Pons (tissue), 1 donor: ENCODE measurements at places on chromosomes 2 and 18.

DNA sequence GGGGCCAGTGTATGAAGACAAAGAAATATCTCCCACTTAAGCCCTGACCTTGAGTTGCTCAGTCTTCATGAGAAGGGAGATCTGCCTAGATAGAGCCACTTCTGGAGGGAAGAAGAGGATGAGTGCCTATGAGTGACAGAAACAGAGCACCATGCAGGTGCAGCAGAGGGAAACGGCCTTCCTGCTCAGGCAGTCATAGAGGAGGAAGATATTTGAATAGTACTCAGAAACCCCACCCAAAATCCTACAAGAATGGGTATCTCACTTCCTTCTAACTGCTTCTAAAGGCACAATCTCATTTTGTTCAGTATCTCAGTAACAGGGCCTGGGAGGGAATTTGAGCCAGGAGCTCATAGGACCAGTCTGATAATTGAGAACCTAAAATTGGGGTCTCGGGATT is 339.3 kb downstream of the ALK start:
- no peak for DNase-seq

GRCh38 chr2:11408959-11409571 is 56.9 kb downstream of the E2F6 start:
- no peak for DNase-seq

- no peak for DNase-seq
These were observed 19.5 kb downstream of the BOLA3 start for GRCh38 chr2:74128206-74128605.

GRCh38 chr2:136114382-136114781 is 3.6 kb downstream of the CXCR4 start:
- DNase-seq: no peak

GRCh38 chr2:105321875-105322646 is 7.5 kb downstream of the TGFBRAP1 start:
- no peak for DNase-seq

DNA sequence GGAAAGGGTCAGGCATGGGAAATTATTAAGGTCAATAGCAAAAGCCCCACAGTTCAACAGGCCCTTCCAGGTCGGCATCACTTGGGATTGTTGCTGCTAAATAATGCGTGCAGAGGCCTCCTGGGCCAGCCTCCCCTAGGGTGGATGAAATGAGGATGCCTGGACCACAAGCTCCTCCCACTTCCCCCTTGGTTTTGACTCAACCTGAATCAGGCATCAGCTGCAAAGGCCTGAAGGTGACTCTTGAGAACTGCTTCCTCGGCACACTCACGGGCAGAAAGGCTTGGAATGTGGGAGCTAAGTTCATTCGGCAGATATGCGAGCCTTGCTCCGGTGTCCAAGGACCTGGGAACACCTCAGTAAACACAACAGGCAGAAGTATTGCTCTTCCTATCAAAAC is 69.3 kb downstream of the MBP start:
- no peak for DNase-seq

DNA sequence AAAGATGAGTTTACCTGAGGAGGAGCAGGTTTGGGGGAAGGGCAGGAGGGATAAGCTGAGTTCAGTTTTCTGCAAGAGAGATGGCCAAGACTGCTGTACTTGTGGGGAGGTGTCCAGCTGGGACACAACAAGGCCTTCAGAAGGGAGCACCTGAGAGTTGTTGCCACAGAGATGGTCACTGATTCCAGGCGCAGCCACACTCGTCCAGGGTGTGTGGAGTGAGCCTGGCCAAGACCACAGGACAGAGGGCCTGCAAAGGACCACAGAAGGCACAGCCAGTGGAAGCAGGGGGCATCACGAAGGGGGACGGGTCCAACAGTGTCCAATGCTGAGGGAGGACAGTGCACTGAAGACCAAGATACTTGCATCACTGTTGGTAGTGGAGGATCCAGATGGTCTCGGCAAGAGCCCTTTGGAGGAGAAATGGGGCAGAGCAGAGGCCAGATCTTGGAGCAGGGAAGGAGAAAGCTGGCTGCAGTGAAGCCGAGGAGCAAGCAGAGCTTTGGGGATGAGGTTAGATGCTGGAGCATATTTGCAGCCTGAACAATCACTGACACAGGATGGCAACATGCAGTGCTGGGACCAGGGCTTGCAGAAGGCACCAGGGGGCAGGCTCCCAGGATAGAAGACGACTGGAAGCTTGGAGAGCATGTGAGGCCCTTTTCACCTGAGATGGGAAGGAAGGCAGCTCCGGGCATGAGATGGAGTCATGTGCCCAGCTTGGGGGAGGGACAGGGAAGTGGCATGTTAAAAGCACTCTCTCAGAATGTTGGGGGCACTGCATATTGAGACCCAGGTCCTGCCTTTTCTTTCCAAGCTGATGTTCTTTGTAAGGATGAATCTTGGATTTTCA is 214.0 kb downstream of the CYP26B1 start:
- no peak for DNase-seq

GRCh38 chr2:12090072-12090471 is 343.6 kb downstream of the LPIN1 start:
- no peak for DNase-seq

- DNase-seq: no peak
These were observed 11.3 kb upstream of the KCNF1 start for GRCh38 chr2:10900216-10901109.

DNA sequence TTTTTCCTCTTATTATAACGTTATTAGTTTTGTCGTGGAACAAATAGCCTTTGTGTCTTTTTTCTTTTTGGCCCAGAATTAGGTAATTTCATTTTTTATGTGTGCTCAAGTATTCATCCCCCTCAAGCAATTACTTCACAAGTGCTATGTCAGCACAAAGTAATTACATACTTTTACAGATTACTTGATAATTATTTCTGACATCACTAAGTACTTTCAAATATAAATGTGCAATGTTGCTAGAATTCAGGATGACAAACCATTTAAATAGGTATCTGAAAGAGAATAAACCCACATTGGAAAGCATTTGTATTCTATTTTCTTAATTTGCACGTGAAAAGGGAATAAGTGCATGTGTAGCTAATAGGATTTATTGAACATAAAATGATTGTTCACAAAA is 238.2 kb downstream of the CDH7 start:
- DNase-seq: no peak

- DNase-seq: peak; percentile 57
These were observed 4.2 kb upstream of the PAX8 start for GRCh38 chr2:113282747-113283533.

DNA sequence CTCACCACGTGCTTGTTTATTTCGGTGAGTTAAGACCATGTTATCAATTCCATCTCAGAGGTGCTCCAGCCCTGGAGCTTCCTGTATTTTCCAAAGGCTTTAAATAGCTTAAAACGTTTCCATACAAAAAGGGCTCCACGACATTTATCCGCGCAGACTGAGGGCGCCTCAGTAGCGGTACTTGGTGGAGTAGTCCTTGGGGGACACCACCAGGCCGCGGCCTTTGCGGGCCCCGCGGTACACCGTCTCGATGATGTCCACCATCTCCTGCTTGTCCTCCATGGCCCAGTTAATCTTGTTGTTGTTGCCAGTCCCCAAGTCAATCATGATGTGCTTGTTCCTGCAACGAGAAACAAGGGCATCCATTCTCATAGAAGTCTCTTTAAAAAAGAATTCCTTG is 9.1 kb downstream of the HSBP1L1 start:
- peak; percentile 22 for DNase-seq

DNA sequence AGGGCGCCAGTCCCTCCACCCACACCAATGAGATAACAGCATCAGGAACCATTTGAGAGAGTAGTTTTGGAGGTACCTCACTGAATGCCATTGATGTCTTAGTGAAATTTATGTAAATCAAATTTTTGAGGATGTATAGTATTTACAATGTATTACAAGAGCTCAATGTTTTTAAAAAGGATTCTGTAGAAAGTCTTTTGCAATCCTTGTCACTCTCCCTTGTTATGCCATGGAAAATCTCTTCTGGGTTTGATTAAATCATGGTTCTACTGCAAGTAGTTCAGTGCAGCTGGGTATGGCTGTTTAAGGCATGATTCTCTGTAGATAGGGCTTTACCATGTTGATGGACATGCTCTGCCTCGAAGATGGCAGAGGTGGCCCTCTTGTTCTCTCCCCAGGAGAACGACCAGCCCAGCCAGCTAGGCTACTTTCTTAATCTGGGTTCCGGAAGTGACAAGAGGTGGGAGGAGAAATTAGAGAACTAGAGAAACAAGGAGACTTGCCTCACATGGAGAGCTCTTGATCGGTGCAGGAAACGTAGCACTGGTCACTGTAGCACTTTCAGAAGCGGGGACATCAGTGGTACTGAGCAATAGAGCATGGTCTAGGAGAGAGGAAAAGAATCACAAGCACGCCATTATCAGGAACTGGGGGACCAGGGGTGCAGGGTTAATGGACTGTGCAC is 202.7 kb downstream of the CLIP4 start:
- DNase-seq: peak; percentile 32

- no peak for DNase-seq
These were observed 105.9 kb upstream of the SH3BP4 start for GRCh38 chr2:234845602-234846590.

DNA sequence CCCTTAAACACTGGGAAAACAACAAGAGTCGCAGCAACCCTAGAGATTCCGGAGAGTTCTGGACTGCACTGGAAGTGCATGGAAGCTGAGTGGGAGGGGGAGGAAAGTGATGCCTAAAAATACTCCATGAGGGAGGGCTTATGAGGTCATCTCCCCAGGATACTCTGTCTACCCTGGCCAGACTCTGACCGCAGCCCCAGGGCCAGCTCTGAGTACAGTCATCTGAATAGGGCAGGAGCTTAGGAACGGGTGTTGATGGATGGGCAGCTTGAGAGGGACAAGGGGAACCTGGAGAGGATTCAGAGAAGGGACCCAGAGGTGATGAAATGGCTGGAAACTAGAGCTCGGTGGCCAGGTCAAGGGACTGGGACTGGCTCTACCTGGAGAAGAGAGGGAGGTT is 79.3 kb upstream of the IGFBP5 start:
- no peak for DNase-seq

- no peak for DNase-seq
These were observed 28.2 kb downstream of the ANTXR1 start for GRCh38 chr2:69041214-69041613.

DNA sequence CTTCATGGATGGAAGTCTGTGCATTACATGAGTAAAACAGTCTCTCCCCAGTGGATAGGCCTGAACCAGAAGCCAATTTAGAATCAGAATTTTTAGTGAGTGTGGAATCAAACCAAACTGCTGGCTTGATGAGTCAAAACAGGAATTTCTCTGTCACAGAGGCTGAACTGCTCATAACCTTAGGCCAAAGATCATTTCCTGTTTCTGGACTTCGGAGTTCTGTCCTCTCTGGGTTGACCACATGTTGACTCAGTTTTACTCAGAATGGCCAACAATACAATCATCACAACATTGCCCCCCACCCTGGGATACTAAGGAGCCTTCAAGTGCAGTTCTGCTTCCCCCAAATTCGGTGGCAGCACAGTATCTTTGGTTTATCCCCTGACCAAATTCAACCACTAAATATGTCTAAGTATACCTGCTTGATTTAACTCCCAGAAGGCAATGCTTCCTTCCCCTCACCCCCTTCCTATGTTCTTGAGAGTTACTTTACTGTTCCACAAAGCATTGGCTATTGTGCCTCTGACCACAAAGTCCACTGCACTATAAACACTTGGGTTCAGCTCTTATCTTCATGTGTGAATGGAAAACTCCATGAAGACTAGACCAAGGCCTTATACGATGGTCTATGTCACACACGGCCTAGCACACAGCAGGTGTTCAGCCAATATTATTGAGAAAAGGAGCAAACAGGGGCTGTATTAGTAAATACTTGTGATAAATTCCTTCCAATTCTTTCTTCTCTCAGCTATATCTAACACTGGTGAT is 67.8 kb downstream of the NXPH2 start:
- DNase-seq: no peak

DNA sequence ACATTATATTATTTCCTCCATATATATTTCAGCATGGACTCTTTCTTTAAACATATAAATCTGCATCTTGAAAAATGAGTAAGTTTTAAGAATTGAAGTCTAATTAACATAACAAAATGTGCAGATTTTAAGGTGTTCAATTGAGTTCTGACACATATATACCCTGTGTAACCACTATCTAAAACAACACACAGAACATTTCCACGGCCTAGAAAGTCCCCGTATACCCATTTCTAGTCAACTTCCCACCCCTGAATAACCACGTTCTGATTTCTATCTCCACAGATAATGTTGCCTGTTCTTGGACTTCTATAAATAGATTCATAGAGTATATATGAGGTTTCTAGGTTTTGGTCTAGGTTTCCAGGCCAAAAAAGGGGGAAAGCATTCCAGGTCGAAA is 87.5 kb downstream of the AAK1 start:
- DNase-seq: no peak

DNA sequence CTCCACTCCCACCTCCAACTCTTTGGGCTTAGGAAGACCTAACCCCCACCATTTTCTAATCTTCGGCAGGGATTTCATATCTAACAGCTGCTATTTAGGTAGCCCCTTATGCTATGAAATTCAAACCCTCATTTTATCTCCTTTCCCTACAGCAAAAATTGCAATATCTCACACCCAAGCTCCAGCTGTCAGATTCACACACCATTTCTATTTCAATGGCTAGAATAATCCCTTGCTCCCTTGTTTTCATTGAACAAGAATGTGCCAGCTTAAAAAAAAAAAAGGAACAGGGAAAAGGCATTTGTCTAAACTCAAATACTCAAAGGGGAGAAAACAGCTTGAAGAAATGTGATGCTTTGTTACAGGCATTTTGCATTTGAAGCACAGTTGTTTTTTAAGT is 850.6 kb upstream of the ACVR2A start:
- DNase-seq: no peak

- no peak for DNase-seq
These were observed 543 bp upstream of the MARCHF4 start for GRCh38 chr2:216372761-216373291.

GRCh38 chr18:22088996-22089640 is 80.3 kb upstream of the GATA6 start:
- no peak for DNase-seq

GRCh38 chr18:75107196-75107930 is 101.6 kb downstream of the PTGR3 start:
- DNase-seq: no peak

- DNase-seq: no peak
These were observed 12.8 kb downstream of the PGAP1 start for GRCh38 chr2:196913691-196914090.

GRCh38 chr18:48698707-48699106 is 159.9 kb downstream of the CTIF start:
- DNase-seq: no peak

DNA sequence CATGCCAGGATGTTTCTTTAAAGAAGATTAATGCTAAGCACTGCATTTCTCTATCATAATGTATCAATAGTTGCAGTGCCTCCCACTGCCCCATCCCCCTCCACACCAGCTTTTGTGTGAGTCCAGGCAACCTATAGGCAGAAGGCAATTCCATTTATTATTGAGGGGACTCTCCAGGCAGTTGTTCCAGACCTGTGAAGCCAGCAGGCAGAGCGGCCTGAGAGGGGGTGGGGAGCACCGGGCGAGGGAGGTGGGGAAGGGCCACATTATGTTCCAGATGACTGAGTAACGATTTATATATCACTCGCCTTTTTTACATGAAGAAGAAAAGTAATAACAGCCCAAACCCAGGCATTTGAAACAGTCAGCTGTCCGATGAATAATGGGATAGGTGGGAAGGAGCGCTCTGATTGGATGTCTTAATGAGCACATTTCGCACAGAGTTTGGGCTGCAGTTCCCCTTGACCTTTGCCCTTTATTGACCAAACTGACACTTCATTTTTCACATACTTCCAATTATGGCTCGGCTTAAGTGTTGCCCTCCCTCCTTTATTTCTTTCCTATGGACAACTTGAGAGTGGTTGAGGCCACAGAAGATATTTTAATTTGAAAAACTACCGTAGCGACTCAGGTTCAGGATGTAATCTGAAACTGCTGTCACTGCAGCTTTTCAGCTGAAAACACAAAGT is 34.4 kb downstream of the MEIS1 start:
- no peak for DNase-seq

GRCh38 chr18:22272242-22272641 is 102.9 kb downstream of the GATA6 start:
- DNase-seq: no peak
